ENCODE measurements at places on chromosomes 7 and 10. TPM values are rescaled to one million over a fixed set of nuclear protein-coding genes. Genes with fewer than 3 reads are reported as not detected.

The PVRIG gene
- total RNA-seq, result not detected

The GPR37 gene
- total RNA-seq, result 6.3 TPM

The VTI1A gene
- total RNA-seq, result 61.0 TPM

The ZNF722 gene
- total RNA-seq, result not detected

The ARID5B gene
- total RNA-seq, result 1.1 TPM

The CLRN3 gene
- total RNA-seq, result not detected

The ERVW-1 gene
- total RNA-seq, result not detected

The SEPHS1 gene
- total RNA-seq, result 51.1 TPM

The CLCN1 gene
- total RNA-seq, result 0.56 TPM

The GPR26 gene
- total RNA-seq, result 0.10 TPM

The TMEM225B gene
- total RNA-seq, result 0.66 TPM

The KLF14 gene
- not detected for total RNA-seq

The CNPY1 gene
- not detected for total RNA-seq

The EPC1 gene
- total RNA-seq, result 51.0 TPM

The CALHM3 gene
- total RNA-seq, result not detected

The EBLN1 gene
- total RNA-seq, result not detected

The CACNA2D1 gene
- 258 TPM for total RNA-seq

The NEUROD6 gene
- total RNA-seq, result not detected

The IDI2 gene
- total RNA-seq, result not detected

The SVIL gene
- total RNA-seq, result 117 TPM

The ADCY1 gene
- 51.9 TPM for total RNA-seq

The FAM149B1 gene
- 31.3 TPM for total RNA-seq

The NAT16 gene
- total RNA-seq, result 2.4 TPM

The DMBT1 gene
- total RNA-seq, result 0.17 TPM

The ZNF503 gene
- 5.6 TPM for total RNA-seq

The TDRD1 gene
- not detected for total RNA-seq

The TMEM270 gene
- total RNA-seq, result not detected

The GLRX3 gene
- total RNA-seq, result 80.1 TPM

The BMPR1A gene
- 27.7 TPM for total RNA-seq

The MMD2 gene
- 0.47 TPM for total RNA-seq

The SPDYE16 gene
- total RNA-seq, result 0.20 TPM

The MCM10 gene
- 5.0 TPM for total RNA-seq

The TACC2 gene
- total RNA-seq, result 499 TPM

The DPYSL4 gene
- 402 TPM for total RNA-seq

The SYT15 gene
- total RNA-seq, result 2.5 TPM

The LZTS2 gene
- 56.7 TPM for total RNA-seq

The ITPRID1 gene
- total RNA-seq, result not detected

The ATG9B gene
- total RNA-seq, result 9.4 TPM

The ITIH2 gene
- total RNA-seq, result not detected

The FAM180A gene
- total RNA-seq, result not detected

The SPDYE9 gene
- 0.25 TPM for total RNA-seq

The CYP26C1 gene
- total RNA-seq, result 0.10 TPM

The GJD4 gene
- total RNA-seq, result not detected

The WIPF3 gene
- 0.37 TPM for total RNA-seq

The RNF32 gene
- 2.2 TPM for total RNA-seq

The HOXA4 gene
- not detected for total RNA-seq

The DNAAF5 gene
- total RNA-seq, result 15.2 TPM

The FRA10AC1 gene
- 17.7 TPM for total RNA-seq

All from glutamatergic neuron (in vitro differentiated cells).